ENCODE measurements at places on chromosomes 2 and 18. TPM values are rescaled to one million over a fixed set of nuclear protein-coding genes. Genes with fewer than 3 reads are reported as not detected.

The GPR55 gene
- total RNA-seq: 0.24 TPM

DNA sequence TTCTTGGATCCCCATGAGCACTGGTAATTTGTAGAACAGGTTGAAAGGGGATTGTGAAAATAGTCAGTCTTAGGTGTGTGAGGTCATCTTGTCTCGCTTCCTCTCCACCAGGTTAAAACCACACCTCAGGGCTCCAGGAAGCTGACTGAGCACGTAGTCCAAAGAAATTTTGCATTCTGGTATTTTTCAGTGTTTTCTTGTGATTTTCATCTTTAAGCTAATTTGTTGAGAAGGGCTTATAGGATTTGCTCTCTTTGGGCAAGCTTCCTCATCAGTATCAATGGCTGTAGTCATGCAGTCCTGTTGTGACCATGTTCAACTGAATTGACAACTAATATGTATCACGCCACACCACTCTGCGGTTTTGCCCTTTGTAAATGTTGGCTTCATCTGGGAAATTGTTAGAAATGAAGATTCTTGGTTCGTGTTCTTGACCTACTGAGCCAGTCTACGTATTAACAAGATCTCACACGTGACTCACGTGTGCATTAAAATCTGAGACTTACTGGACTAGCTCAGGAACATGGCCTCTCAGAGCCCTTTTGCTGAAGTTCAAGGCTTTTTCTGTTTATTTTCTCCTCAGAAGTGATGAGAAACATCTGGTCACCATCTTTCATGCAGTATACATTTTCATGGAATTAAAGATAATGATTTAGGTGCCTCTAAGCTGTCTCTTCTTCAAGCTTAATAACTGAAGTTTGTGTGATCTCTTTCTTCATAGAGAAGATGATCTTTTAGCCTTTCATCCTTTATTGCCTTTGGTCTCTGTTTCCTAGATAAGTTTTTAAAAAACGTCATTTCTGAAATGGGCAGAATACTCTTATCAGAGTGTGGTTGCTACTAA lies 32.8 kb downstream of the FMNL2 start:
- DNase-seq: peak; percentile 22

DNA sequence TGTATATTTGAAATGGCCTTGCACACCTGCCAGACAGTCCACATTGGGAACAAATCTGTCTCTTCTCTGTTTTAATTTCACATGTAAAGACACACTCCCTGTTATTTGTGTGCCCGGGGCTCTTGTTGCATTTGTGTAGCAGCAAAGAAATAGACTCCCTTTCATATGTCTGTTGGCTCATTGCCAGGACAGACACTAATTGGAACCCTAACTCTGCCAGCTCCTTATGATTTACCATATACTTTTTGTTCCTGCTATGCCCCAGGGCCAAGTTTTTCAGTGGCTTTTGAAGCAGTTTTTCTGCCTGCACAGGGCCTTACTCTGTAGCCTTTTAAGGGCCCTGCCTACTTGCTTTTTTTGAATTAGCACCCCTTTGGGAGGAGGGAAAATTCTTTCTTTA lies 396.9 kb downstream of the DLGAP1 start:
- DNase-seq: no peak

The C2orf72 gene
- total RNA-seq: 0.48 TPM

The ALLC gene
- not detected for total RNA-seq

DNA sequence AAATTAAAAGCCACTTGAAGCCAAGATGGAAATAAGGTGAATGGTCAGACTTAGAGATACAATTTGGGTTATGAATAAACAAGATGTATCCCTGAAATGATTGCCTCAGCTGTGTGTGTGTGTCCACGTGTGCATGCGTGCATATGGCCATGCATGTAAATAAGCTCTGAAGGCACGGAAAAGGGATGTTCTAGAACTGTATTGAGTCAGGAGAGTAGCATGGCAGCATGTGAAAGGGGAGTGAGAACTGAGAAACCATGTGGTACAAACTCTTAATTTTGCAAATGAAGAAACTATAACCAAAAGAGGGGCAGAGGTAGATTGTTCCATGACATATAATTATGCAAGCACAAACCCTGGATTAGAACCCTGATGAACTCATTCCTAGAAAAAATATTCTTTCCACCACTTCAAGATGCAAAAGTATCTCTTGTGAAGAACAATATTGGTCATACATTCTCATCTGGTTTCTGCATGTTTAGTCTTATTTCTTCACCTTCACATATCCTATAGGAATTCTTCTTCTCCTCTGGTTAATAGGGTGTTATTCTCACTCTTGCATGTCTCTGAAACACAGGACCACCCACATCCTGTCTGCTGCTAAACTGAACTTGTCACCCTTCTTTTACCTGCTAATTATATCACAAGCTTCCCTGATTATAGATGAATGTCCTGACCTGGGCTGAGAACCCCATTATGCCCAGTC lies 455.8 kb downstream of the SETBP1 start:
- DNase-seq: no peak

- DNase-seq: peak; percentile 45
Measured at GRCh38 chr18:56097621-56098020, 509.6 kb upstream of the TCF4 start.

The ALK gene
- total RNA-seq: 0.12 TPM

DNA sequence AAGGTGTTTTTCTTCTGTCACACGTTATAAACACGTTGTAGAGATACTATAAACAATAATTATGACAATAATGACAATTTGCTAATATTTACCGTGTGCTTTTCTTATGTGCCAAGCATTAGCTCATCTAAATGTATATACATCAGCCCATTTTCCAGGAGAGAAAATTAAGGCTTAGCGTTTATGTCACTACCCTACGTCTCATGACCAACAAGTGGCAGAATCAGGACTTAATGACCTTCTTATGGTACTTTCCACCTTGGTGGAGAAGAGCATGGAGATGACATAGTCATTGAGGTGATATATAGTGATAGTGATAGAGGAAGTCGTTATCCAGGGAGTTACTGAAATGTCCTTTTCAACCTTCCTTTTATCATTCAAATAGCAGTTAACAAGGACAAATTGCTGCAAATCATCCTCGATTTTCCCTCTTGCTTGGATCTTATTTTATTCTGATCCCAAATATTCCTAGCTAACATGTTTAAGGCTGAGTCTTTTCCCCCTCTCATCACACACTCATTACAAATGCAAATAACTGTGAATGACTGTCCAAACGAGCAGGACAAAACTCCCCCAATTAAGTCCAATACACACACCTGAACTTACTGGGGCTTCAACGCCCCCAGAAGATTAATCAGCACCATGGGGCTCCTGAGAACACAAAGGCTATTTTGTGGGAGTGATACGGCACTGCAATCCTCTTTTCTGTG lies 27.3 kb downstream of the SPRED2 start:
- no peak for DNase-seq

GRCh38 chr2:199395311-199395710 lies 62.4 kb downstream of the SATB2 start:
- DNase-seq: no peak

The ERFE gene
- total RNA-seq: 0.10 TPM

The NYAP2 gene
- not detected for total RNA-seq

The PROC gene
- not detected for total RNA-seq

- DNase-seq: no peak
Measured at GRCh38 chr2:46350029-46350689, 53.0 kb downstream of the EPAS1 start.

DNA sequence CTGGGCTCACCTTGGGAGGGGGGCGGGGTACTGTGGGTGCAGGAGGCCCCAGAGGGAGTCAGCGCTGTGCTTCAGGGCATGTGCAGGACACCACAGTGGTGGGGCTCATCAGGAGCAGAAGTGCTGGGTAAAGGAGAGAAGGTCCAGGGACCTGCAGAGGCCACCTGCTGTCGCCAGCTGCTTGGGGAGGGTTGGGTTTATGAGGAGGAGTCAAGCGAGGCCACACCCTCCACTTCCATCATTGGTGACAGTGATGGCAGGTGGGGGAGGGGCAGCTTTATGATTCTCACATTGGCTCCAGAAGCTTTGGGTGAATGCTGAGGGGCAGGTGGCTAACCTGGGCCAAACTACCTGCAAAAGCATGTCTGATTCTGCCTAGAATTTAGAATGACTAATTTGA lies 392.6 kb downstream of the HRH4 start:
- no peak for DNase-seq

DNA sequence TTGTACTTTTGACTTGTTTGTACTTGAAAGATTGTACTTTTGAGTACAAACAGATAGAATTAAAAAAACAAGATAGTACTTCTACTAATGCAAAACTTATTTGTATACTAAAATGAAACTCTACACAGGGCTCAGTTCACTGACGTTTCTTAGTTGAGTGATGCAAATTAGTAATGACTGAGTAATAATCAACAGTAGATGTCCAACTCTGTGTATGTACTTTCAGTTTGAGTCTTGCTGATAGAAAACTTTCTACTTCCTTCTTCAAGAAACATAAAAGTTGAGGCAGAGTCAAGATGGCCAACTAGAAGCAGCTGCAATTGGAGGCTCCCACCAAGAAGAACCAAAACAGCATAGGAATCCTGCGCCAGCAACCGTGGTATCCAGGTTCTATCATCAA lies 585.0 kb downstream of the NR4A2 start:
- no peak for DNase-seq

GRCh38 chr18:57797209-57797651 lies 5.9 kb downstream of the ATP8B1 start:
- no peak for DNase-seq

- DNase-seq: peak; percentile 44
Measured at GRCh38 chr2:199405241-199405640, 52.5 kb downstream of the SATB2 start.

- DNase-seq: no peak
Measured at GRCh38 chr2:27082773-27083409, 3.7 kb upstream of the KHK start.

The PPP1R1C gene
- 4.2 TPM for total RNA-seq

The EHD3 gene
- 20.0 TPM for total RNA-seq

The KCNJ3 gene
- total RNA-seq: not detected

The FSHR gene
- not detected for total RNA-seq

The SPATA3 gene
- not detected for total RNA-seq

- DNase-seq: no peak
Measured at GRCh38 chr2:231347081-231347480, 48.4 kb upstream of the B3GNT7 start.

The SERPINB12 gene
- not detected for total RNA-seq

GRCh38 chr2:121021685-121022084 lies 263.3 kb downstream of the TFCP2L1 start:
- no peak for DNase-seq

- no peak for DNase-seq
Measured at GRCh38 chr2:70897203-70897976, 38.3 kb upstream of the ATP6V1B1 start.

- no peak for DNase-seq
Measured at GRCh38 chr2:151841047-151841424, 12.8 kb upstream of the ARL5A start.

The CLIP4 gene
- total RNA-seq: 38.0 TPM

DNA sequence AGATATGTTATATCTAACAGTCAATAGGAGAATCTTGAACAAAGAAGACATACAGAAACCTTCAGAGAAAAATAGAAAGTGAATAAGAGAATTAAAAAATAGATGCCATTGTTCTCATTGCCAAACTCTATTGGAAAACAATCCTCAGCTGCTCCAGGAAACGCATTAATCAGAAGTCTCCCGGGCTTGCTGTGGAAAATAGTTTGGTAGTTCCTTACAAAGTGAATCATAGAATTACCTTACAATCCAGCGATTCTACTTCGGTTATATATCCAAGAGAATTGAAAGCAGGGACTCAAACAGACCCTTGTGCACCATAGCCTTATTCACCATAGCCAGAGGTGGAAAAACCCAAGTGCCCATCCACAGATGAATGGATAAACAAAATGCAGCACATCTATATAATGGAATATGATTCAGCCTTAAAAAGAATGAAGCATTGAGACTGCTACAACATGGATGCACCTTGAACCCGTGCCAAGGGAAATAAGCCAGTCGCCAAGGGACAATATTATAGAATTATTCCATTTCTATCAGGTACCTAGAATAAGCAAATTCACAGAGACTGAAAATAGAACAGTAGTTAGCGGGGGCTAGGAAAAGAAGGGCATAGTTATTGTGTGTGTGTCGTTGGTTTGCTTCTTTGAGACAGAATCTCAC lies 21.9 kb upstream of the CHRNA1 start:
- DNase-seq: peak; percentile 63

GRCh38 chr2:126902859-126903258 lies 4.2 kb downstream of the TEX51 start:
- DNase-seq: no peak

GRCh38 chr2:46248171-46248570 lies 49.0 kb upstream of the EPAS1 start:
- DNase-seq: no peak

The CRYGD gene
- total RNA-seq: not detected

The CD8B2 gene
- total RNA-seq: not detected

DNA sequence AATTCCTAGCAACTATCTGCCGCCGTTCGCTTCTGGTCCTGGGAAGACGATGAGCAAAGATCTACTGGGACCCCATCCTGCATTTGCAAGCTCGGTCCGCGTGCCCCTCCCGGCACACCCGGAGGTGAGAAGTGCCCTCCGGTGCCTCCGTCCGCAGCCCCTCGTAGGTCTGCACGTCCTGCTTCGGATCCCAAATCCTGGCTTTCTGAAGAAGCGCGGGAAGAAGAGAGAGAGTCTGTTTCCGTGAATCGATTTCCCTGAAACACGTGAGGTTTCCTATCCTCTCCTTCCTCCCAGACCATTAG lies 5.0 kb upstream of the OSR1 start:
- no peak for DNase-seq

The WDR33 gene
- total RNA-seq: 27.6 TPM

The RAB27B gene
- 7.0 TPM for total RNA-seq

- no peak for DNase-seq
Measured at GRCh38 chr18:45571714-45572113, 43.6 kb upstream of the SLC14A2 start.

DNA sequence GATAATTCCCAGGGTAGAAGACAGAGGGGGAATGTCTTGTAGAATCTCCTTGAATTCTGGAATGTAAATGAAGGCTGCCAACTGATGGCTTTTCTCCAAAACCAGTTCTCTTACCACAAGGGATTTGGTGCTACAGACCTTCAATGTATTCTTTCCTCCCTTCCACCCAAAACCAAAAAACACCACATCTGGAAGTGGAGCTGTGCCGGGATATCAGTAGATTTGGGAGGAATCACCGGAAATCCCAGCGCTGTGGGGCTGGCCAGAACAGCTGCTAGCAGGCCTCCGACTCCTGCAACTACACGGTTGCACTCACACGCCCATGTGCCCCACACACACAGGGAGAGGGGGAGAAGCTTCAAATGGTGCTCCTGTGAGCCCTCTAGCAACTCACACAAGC lies 45.7 kb downstream of the RPL31 start:
- peak; percentile 17 for DNase-seq

The EGR4 gene
- not detected for total RNA-seq

The CNGA3 gene
- not detected for total RNA-seq

- no peak for DNase-seq
Measured at GRCh38 chr2:147049957-147050356, 794.9 kb upstream of the ACVR2A start.

GRCh38 chr2:6896930-6897759 lies 19.6 kb downstream of the RSAD2 start:
- DNase-seq: peak; percentile 51

DNA sequence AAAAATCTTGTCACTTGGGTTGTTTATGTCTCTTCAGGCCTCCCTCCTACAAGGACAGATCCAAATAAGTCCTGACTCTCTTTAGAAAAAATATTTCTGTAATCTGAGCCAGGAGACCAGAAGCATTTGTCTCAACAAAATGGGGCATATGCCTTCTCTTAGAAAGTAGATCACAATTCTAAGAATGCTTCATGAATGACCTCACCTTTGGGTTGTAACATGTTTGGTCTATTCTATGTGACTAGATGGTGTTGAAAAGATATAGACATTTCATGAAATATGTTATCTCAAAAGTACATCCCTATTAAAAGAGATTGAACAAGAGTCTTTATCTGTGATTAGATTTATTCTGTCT lies 159.0 kb upstream of the SETBP1 start:
- no peak for DNase-seq
